ENCODE measurements at places on chromosomes 4 and X.

DNA sequence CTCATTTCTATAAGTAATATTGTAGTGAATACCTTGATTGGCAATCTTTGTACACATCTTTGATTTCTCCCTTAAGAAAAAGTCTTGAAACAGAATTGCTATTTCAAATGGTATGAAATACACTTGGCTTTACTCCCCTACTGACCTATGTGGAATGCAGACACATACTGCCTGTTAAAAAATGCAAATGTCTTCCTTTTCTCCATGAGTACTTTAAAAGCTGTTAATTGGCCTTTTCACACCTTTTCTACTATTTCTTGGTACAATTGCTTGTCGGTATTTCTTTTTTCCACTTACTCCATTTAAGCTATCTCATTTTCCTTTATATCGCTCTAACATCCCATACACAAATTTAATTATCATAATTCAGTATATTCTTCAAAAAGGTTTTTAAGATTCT is 87.2 kb downstream of the FRYL start:
- DNase-seq = no peak

- no peak for DNase-seq
These were observed 28.8 kb upstream of the CFAP47 start for GRCh38 chrX:35890699-35891098.

DNA sequence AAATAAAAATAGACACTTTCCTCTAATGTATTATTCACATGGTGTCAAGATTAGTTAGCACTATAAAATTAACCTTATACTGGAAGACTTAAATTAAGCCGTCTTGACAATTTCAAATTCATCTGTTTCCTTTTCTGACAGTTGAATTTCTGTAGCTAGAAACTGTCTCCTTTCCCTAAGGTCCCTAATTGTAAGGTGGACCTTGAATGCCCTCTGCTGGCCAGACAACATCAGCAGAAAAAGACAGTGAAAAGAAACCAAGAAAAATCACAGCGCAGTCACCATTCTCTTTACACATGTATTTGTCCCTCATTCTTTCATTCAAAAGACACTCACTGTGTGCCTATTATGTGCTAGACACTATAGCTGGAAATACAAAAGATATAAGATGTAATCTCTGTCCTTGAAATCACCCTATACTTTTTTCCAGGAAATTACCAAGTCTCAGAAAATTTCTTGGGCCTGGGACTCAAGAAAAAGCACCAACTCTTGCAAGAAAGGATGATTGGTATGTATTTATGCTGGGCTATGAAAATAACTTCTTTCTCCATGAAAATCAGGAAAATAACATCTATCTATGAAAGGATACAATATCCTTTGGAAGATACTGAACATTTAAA is 32.7 kb upstream of the AMBN start:
- DNase-seq = peak; percentile 37

- no peak for DNase-seq
These were observed 1391.1 kb downstream of the FSTL5 start for GRCh38 chr4:160772668-160773067.

DNA sequence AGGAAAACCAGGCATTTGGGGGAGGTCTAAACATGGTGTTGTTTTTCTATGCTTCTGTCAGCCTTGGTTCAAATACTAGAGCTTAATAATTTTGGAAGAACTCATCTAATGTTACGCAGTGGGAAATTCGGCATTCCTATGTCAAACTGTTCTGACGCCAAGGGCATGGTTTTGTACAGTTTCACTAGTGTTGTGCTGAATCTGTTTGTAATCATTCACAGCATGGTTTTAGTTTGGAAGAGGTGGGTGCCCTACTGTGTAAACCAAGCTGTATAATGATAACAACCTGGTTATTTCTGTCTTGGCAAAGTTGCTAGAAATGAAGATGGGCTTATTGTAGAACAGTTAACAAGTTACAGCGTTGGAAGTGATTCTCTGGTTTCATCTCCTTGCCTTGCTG is 5.2 kb downstream of the DDX3X start:
- no peak for DNase-seq

GRCh38 chr4:99654361-99654761 is 3.3 kb downstream of the C4orf54 start:
- DNase-seq = no peak

DNA sequence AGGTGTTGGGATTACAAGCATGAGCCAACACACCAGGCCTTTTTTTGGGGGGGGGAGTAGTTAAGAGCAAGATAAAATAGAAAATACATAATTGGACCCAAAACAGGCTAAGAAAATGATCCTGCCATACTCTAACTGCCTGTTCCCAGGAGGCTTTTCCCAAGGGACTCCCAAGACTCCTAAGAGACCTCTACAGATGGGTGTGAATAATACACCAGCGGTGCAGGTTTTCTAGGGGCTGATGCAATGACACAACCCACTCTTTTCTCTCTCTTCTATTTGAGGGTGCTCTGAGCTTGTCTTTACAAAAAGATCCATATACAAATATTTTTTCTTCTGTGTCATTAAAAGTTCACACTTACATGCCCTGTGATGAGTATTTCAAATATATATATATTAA is 116.9 kb downstream of the RASL11B start:
- DNase-seq = no peak

DNA sequence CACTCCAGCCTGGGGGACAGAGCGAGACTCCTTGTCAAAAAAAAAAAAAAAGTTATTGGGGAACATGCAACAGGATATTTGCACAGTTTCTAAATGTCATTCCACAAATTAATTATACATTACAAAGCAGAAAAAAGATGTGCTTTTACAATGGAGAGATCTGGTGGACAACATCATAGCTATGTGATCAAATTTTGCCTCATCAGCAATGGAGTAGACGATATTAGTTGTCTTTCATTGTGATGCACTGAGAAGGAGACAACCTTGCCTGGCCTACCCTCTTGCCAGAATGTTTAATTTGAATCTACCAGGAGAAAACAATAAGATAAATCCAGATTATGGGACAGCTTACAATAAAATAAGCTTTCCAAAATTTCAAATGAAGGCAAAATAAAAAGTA is 30.5 kb upstream of the BLTP1 start:
- no peak for DNase-seq

GRCh38 chr4:1232661-1233621 is 16.0 kb downstream of the CTBP1 start:
- DNase-seq = no peak

- DNase-seq = no peak
These were observed 3.5 kb upstream of the RNF212 start for GRCh38 chr4:1116838-1117237.

DNA sequence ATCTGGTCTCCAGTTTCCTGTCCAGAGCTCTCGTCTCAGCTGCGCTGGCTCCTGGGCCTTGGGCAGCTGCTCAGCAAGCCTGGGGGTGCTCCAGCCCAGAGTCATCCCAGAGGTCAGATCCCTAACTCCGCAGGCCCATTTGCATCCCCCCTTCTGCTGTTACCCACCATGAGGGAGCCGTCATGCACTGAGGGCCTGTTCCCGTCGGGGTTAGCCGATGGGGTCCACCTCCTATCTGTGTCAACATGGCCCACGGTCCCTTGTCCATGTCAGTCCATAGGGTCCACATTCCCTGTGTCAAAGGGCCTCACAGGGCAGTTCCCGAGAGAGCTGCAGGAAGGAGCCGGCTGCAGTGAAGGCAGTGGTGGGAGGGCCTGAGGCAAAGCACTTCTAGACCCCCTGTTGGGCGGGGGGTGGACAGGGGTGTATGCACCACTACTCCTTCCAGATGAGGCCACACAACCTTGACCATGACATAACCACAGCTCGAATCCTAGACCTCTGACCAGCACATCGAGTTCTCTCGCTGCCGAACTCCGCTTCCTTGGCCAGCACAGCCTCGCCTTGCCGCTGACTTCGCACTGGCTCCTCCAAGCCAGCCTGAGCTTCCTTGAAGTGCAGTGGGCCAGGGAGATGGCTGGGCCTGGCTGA is 24.9 kb downstream of the WDR1 start:
- DNase-seq = no peak

GRCh38 chr4:130099105-130099504 is 1003.2 kb downstream of the C4orf33 start:
- no peak for DNase-seq

All from activated CD4-positive, alpha-beta T cell treated with anti-CD3 and anti-CD28 coated beads, Interleukin-2, amount 50 U/mL, for 48 hours (primary cell).